ENCODE measurements at places on chromosomes 2 and 18.

DNA sequence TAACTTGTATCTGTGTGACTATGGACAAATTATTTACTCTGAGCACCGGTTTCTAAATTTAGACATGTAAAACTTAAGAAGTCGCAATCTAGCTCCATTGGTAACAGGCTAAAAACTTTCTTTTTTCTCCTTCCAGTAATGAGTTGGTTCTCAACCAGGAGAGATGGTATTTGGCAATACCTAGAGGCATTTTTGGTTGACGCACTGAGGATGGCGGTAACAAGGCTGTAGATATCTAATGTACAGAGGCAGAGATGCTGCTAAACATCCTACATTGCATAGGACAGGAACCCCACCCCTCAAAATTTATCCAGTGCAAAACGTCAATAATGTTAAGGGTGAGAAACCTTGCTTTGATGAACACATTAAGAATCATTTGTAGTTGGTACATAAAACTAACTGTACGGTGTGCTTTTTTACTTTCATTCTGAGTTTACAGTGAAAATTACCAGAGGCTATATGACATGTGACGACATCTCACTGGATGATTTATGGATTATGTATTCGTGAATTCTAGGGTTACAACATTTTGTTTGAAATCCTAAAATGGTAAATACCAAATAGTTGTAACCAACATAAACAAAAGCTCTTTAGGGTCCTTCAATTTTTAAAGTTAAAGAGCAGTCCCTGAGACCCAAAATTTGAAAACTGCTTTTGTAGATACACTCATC, 91.3 kb downstream of the TLK1 start:
- no peaks in the 10 kb centered on the region for H3K27me3 ChIP-seq
- 0 out of 2 replicates have a peak, but pooled peaks cover 5% of the 10 kb centered on the region for H3K4me1 ChIP-seq
- no peak overlapping the region for H3K27ac ChIP-seq

- DNase-seq: no peak
- H3K36me3 ChIP-seq: no peaks in the 10 kb centered on the region
- no peaks in the 10 kb centered on the region for H3K27me3 ChIP-seq
- no peak overlapping the region for H3K27ac ChIP-seq
- H3K4me1 ChIP-seq: peaks cover 22% of the 10 kb centered on the region
Measured at GRCh38 chr2:138155304-138155703, 191.0 kb downstream of the HNMT start.

GRCh38 chr2:170523506-170523905, 191.6 kb upstream of the SP5 start:
- no peak overlapping the region for H3K27ac ChIP-seq
- no peak for DNase-seq
- H3K4me1 ChIP-seq: peaks cover 16% of the 10 kb centered on the region
- H3K4me3 ChIP-seq: no peak overlapping the region

DNA sequence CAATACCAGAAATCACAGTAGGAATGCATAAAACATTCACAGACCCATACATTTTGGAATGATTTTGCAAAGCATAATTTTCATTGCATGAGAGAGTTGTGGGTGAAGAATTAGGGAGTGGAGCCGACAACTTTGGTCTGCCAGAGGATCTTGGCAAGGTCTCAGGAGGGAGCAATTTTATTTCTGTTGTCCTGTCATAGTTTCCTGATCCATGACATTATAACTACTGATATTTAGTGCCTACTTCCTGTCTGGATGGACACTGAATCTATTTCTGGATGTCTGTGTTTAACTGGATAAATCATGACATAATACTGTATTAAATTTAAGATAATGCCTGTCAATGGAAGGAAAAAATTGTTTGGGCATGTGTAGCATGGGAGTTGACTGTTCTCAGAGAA, 2.4 kb downstream of the ITGA4 start:
- H3K27ac ChIP-seq: no peak overlapping the region
- H3K27me3 ChIP-seq: no peaks in the 10 kb centered on the region
- no peak overlapping the region for H3K4me3 ChIP-seq
- H3K36me3 ChIP-seq: no peaks in the 10 kb centered on the region

DNA sequence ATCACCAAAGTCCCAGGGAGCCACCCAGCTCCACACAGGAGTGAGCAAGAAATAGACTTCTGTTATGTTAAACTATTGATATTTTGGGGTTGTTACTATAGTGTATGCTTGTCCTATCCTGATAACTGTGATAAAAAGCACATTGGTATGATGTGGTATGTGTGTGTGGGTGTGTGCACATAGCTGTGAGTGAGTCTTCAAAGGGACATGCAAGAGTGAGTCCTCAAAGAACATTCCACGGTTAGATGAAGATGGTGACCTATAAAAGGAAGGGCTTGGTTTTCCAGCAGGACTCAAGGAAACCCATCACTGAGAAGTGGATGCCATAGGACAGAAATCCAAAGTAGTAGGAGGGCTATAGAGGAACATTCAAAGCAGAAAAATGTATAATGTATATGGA, 342.9 kb downstream of the TSN start:
- H3K27me3 ChIP-seq: no peaks in the 10 kb centered on the region
- H3K4me1 ChIP-seq: no peaks in the 10 kb centered on the region
- H3K27ac ChIP-seq: no peak overlapping the region
- H3K36me3 ChIP-seq: no peaks in the 10 kb centered on the region
- no peak for DNase-seq

DNA sequence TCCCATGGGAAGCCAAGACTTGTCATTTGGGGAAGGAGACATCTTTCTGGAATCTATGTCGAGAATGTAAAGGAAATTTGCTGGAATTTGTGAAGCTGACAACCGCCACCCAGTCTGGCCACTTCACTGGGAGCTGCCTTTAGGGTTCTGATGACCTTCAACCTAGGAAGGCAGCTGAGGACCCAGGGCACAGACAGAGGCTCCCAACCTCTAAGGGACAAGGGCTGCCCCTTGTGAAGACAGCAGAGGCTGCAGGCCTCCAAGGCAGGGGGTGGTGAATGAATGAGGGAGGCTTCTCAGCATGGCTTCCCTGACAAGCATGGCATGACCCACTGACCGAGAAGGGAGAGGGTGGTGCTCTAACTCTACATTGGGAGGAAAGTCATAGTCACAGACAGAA, 128.9 kb upstream of the ASB18 start:
- H3K4me1 ChIP-seq: no peaks in the 10 kb centered on the region
- no peak overlapping the region for H3K4me3 ChIP-seq
- no peak for DNase-seq
- no peak overlapping the region for H3K27ac ChIP-seq
- H3K36me3 ChIP-seq: no peaks in the 10 kb centered on the region

DNA sequence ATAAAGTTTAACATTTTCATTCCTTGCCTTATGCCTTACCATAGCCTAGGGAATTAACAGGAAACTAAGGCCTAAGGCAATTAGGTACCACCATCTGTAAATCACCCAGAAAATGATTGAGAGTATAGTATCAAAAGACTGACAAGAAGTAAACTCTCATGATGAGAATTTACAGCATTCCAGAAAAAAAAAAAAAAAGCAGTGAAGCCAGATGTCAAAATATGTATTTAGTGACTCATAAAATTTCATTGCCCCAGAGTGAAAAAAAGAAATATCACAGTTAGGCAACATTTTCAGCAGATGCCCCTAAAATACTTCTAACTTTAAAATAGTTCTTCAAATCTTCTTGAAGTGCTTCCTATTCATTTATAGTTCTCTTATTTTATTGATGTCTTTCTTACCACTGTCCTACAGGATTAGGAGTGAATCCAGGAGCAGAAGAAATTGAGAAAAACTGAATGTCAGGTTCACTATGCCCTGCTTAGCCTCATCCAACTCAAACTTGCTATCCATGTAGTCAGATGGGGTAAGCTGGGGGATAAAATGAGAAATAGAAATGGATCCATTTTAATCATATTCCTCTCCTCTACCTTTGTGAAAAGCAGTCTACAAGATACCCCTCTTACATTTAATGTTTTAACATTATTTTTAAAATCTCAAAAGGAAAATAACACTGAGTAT, 57.3 kb upstream of the TANK start:
- peaks cover 17% of the 10 kb centered on the region for H3K4me1 ChIP-seq
- DNase-seq: no peak
- no peaks in the 10 kb centered on the region for H3K36me3 ChIP-seq
- no peak overlapping the region for H3K4me3 ChIP-seq

GRCh38 chr2:14616342-14616741, 16.2 kb upstream of the LRATD1 start:
- no peaks in the 10 kb centered on the region for H3K36me3 ChIP-seq
- no peak for DNase-seq
- no peak overlapping the region for H3K27ac ChIP-seq

DNA sequence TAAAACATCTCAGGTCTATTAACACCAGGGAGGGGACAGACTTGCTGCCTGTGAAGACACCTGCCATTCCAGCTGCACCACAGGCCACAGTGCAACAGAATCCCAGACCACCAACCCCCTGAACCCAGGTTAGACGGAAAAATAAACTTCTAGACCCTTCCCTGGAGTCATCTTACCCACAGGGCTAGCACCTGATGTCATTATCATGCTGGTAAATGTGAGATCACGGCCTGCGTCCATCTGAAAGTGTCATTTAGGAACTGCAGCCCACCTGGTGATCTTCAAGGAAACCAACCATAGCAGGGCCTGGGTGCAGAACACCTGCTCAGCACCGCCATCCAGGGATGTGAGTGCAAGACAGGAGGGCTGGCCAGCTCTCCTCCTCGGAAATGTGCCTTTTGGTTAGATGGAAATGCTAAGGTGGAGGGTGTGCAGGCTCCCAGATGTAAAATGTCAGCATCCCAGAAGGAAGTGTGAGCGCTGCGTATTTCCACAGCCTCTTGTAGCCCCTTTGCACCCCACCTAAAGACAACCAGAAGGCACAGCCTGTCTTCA, 80.8 kb downstream of the PTGR3 start:
- H3K27ac ChIP-seq: peak overlapping the region; percentile 53
- H3K36me3 ChIP-seq: no peaks in the 10 kb centered on the region
- no peak for DNase-seq
- H3K4me1 ChIP-seq: peaks cover 18% of the 10 kb centered on the region
- no peak overlapping the region for H3K4me3 ChIP-seq

DNA sequence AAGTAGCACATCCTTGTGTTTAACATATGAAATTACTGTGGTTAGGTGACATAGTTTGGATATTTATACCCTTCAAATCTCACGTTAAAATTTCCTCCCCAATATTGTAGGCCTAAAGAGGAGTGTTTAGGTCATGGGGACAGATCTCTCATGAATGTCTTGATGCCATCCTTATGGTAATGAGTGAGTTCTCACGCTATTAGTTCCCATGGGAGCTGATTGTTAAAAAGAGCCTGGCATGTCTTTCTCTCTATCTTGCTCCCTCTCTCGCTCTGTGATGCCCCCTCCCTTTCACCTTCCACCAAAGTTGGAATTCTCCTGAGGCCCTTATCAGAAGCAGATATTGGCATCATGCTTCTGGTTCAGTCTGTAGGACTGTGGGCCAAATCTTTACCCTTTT, 660.1 kb downstream of the ADCYAP1 start:
- H3K4me1 ChIP-seq: no peaks in the 10 kb centered on the region
- no peak for DNase-seq
- no peaks in the 10 kb centered on the region for H3K27me3 ChIP-seq
- no peaks in the 10 kb centered on the region for H3K36me3 ChIP-seq

GRCh38 chr18:52008330-52008729, 331.7 kb upstream of the DCC start:
- DNase-seq: no peak
- no peaks in the 10 kb centered on the region for H3K27me3 ChIP-seq
- no peak overlapping the region for H3K4me3 ChIP-seq
- no peak overlapping the region for H3K27ac ChIP-seq
- no peaks in the 10 kb centered on the region for H3K36me3 ChIP-seq

Data from Caco-2 (cell line).